ENCODE measurements at places on chromosomes 11 and 22. TPM values are rescaled to one million over a fixed set of nuclear protein-coding genes. Genes with fewer than 3 reads are reported as not detected.

Gene ACAD8
- total RNA-seq: 33.2 TPM

Gene SCGB1D2
- not detected for total RNA-seq

DNA sequence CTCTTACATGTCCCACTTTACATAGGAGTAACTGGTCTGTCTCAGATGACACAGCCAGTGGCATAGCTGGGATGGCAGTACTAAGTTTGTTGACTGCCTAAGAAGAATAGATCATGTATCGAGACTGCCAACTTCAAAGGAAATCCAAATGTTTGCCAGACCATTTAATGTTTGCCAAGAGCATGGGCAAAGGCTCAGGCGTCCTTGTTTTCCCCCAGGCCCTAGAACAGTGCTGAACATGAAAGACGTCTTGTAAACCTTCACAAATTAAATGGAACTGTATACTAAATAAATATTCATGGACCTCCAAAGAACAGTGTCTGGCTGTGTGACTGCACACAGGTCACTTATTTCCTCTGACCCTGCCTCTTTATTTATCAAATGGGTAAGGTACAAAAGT is 234.7 kb upstream of the CCDC90B start:
- DNase-seq: no peak

- DNase-seq: no peak
Measured at GRCh38 chr11:60566776-60567175, 51.6 kb downstream of the MS4A13 start.

GRCh38 chr11:83480811-83481210 is 194.6 kb upstream of the CCDC90B start:
- no peak for DNase-seq
